ENCODE measurements at places on chromosomes 2 and 18. TPM values are rescaled to one million over a fixed set of nuclear protein-coding genes. Genes with fewer than 3 reads are reported as not detected.

BMPR2 gene
- 57.8 TPM for total RNA-seq

ASB18 gene
- not detected for total RNA-seq

RAB27B gene
- total RNA-seq: 16.6 TPM

PRKCE gene
- total RNA-seq: 20.8 TPM

GALNT14 gene
- 7.6 TPM for total RNA-seq

Data from mucosa of gallbladder (tissue), 1 donor.